Non-pigmented ciliary epithelial cell (primary cell): ENCODE measurements at places on chromosomes 5 and 9.
A peak's percentile ranks its signal among the peaks of the same experiment; 100 is the strongest.

GRCh38 chr5:122877518-122877917 is 32.1 kb downstream of the SNX24 start:
- no peak for DNase-seq

DNA sequence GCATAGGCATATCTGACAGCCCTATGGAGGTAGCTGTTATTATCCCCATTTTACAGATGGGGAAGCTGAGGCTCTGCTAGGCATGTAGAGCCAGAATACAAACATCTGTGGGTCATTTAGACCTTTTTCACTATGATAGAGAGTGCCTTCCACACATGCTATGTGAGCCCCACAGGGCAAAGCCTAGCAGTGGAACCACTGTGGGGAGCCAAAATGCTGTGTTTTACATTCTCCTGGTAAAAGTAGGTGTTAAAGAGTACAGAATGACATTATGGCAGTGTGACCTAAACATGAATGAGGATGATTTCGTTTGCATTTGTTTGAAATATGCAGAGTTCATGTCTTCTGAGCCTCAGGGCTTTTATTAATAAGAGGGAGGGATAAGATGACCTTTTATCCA is 265.2 kb downstream of the MAST4 start:
- no peak for DNase-seq

GRCh38 chr9:70498866-70499265 is 84.4 kb upstream of the KLF9 start:
- no peak for DNase-seq

- peak; percentile 79 for DNase-seq
Measured at GRCh38 chr5:143506836-143507552, 103.5 kb upstream of the NR3C1 start.

DNA sequence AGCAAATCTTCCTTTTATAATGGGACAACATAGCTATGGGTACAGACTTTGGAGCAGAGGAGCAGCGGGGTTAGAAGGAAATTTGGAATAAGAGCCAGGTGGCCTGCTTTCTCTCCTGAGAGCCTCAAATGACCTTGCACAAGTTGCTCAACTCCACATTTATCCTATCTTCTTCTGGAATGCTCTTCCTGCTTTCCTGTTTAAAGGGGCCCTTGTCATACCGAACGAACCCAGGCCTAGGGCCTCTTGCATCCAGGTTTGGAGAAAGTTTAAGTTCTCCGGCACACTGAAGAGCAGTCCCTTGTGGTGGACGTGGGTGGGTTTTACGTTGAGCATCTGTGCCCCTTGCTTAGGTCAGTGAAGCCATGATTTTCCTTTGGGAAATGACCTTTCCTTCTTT is 197.9 kb upstream of the NR3C1 start:
- no peak for DNase-seq

GRCh38 chr9:35593581-35593980 is 11.5 kb upstream of the TESK1 start:
- DNase-seq, result no peak

DNA sequence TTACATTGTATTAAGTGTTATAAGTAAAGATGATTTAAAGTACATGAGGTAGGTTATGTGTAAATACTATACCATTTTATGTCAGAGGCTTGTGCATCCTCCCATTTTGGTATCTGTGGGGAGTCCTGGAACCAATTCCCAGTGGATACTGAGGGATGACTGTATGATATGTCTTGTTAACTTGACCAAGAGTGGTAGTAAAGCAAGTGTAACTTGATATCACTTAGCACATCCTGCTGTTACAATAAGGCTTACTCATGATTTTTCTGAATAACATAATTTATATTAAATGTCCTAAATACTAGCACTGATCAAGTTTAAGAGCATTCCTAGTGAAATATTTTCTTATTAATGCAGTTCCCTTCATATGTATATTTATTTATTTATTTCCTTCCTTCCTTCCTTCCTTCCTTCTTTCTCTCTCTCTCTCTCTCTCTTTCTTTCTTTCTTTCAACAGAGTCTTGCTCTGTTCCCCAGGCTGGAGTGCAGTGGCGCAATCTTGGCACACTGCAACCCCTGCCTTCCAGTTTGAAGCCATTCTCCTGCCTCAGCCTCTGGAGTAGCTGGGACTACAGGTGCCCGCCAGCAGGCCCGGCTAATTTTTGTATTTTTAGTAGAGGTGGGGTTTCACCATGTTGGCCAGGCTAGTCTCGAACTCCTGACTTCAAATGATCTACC is 7.5 kb downstream of the NDFIP1 start:
- DNase-seq, result no peak

DNA sequence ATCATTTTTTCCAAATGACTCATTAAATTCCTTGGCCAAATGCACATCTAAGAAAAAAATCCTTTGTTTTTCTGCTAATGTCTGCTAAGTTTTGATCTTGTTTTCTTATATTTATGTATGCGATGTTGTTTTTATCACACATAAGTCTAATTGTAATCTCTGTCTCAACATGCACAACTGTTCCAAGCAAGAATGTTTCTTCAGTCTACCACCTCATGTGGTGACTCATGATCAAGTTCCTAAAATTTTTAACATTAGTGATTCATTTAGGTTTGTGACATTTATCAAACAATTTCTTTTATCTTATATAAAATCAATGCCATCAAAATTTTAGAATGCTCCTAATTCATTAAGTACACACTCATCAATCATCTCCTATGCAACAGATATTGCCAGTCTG is 763.9 kb upstream of the FAM174A start:
- no peak for DNase-seq

GRCh38 chr9:14780251-14780650 is 57.7 kb upstream of the CER1 start:
- DNase-seq, result no peak

GRCh38 chr5:174155706-174156105 is 110.2 kb downstream of the NSG2 start:
- DNase-seq, result no peak

- no peak for DNase-seq
Measured at GRCh38 chr5:56229111-56229510, 4.0 kb downstream of the ANKRD55 start.

DNA sequence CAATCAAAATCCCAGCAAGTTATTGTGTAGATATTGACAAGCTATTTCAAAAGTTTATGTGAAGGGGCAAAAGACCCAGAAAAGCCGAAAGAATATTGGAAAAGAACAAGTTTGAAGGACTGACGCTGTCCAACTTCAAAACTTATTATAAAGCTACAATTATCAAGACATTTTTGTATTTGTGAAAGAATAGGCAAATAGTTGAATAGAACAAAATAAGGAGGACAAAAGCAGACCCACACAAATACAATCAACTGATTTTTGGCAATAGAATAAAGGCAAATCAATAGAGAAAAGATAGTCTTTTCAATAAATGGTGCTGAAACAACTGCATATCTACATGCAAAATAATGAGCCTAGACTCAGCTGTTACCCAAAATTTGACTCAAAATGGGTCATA is 807.7 kb upstream of the CDH6 start:
- no peak for DNase-seq

DNA sequence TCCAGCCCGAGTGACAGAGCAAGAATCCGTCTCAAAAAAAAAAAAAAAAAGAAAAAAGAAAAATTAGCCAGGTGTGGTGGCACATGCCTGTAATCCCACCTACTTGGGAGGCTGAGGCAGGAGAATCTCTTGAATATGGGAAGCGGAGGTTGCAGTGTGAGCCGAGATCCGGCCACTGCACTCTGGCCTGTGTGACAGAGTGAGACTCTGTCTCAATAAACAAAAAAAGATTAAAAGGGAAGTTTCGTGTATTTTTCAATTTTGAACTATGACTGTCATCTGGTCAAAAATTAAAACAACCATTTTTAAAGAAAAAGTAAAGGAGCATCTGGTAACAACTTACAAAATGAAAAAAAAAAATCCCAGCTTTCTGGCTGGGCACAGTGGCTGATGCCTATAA is 36.3 kb upstream of the PLIN2 start:
- no peak for DNase-seq

DNA sequence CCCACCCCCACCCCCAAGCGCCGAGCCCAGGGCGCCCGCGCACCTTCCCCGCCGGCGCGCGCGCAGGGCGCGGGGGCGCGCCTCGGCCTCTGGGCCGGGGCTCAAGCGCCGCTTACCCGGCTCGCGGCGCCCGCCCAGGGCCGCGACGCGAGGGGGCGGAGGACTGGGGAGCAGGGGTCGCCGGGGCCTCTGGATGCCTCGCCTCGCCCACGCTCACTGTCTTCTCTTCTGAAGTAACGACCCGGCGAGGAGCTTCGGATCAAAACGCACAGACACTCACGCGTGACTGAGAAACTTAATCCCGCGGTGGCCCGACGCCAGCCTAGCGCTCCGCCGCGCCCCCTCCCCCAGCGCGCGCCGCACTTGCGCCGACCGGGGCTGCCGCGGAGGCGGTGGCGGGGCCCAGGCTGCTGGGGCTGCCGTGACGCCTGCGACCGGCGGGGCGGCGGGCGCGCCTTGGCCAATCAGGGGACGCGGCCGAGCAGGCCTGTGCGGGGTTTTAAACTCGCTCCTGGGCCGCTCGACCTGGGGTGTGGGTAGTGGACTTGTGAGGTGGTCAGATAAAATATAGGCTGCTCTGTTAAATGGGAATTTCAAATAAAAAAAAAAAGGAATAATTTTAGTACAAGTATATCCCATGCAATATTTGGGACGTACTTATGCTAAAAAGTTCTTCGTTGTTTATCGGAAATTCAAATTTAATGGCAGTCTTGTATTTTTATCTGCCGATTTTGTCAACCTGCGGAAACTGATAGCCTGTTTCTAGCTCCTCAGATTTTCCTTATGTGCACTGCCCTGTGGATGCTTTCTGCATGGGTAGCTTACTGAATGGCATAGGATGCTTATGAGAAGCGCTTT is at the start of gene MPDZ:
Gene MPDZ (minus strand): TSS at position 409 of the 858 bp plus-strand sequence. CDS start 29,377 bp downstream, outside the sequence.
- DNase-seq, result no peak

GRCh38 chr9:114364134-114365041 is 23.4 kb downstream of the AKNA start:
- peak; percentile 72 for DNase-seq

GRCh38 chr9:6715755-6716643 is 41.8 kb upstream of the KDM4C start:
- DNase-seq, result no peak

- no peak for DNase-seq
Measured at GRCh38 chr5:120327180-120327579, 136.9 kb upstream of the PRR16 start.

DNA sequence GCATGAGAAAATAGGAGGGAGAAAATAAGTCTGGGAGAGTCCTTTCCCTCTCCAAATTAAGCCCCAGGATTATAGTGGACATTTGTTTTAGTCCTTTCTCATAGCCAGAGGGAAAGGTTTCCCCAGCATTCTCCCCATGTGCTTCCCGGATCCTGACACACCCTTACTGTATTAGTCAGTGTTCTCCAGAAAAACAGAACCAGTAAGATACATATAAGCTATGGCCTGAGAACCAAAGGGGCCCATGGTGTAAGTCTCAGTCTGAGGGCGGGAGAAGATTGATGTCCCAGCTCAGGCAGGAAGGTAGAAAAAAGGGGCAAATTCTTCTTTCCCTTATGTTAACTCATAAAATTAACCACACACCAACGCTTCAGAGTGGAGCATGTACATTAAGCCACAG is 25.6 kb upstream of the SPATA31D4 start:
- no peak for DNase-seq

DNA sequence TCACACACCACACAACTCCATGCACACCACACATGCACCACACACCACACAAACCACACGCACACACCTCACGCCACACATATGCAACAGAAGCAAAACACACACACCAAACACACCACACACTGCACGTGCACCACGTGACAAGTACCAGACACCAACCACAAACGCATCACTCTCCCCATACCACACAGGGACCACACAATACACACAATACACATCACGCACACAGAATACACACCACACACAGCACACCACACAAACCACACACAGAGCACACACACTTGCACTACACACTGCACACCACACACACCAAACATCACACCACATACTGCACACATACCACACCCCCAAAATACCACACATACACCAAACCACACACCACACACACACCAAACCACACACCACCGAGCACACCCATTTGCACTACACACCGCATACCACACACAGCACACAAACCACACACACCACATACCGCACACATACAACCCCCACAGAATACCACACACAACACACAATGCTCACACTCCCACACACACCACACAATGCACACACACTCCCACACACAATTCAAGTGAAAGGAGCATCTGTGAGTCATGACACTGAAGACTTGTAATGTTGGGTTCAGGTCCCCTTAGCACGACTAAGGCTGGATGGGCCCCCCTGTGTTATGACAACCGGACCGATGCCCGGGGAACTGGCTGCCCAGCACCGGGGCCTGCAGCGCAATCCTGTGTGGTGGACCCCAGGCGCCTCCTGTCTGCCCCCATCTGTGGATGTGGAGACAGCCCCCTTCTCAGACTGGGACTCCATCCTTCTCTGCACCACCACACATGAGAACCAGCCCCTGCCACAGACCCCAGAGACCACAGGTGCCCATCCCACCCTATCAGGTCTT is 6.0 kb upstream of the ZDHHC11 start:
- DNase-seq, result no peak

- DNase-seq, result no peak
Measured at GRCh38 chr9:27563738-27564430, 9.4 kb downstream of the C9orf72 start.

DNA sequence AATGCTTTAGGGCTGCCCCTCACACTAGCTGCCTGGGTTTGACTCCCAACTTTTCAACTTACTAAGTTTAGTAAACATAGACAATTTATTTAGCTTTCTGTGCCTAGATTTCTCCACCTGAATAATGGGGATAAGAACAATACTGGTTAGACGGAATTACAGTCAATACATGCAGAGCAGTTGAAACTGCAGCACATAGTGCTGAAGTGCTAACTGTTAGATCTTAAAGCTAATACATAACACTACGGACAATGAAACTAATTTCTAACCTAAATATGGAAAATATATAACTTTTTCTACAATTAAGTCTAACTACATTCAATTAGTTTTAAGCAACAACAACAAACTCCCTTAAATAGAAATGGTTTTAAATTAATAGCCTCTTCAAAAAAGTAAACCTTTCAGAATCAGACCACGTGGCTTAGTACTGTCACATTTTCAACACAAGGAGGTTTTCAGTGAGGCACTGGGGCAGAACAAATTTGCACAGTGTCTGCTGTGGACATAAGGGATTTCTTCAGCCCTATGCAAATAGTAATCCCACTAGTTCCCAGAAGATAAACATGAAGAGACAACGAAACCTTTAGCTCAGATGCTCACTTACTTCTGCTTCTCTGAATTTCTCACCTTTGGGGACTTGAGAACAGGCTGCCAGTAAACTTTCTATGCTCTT is 293.4 kb downstream of the EDIL3 start:
- no peak for DNase-seq

DNA sequence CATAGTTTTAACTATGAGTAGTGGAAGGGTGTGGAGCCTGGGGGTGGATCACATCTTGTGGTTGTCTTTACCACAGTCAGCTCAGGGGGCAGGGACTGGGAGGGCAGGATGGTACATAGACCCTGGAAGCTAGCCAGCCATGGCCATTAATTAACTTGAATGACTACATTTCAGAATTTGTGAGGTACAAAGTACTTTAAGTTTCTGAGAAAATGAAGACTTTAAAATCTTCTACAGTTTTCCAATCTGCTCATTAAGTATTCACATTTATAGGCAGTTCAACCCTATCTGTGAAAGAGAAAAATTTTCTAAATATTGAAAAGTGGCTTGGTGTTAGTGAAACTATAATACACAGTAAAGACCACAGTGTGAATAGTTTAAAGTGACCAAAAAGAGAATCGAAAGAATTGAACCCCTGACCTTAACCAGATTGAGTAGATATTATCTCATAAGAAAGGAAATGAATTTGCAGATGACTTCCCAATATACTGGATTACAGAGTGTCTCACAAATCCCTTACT is 234.2 kb upstream of the MEF2C start:
- no peak for DNase-seq

GRCh38 chr5:143133721-143134120 is 269.8 kb downstream of the NR3C1 start:
- DNase-seq, result no peak
